ENCODE measurements at places on chromosomes 6 and 20. TPM values are rescaled to one million over a fixed set of nuclear protein-coding genes. Genes with fewer than 3 reads are reported as not detected.

TCF21 gene
- total RNA-seq: not detected

DNA sequence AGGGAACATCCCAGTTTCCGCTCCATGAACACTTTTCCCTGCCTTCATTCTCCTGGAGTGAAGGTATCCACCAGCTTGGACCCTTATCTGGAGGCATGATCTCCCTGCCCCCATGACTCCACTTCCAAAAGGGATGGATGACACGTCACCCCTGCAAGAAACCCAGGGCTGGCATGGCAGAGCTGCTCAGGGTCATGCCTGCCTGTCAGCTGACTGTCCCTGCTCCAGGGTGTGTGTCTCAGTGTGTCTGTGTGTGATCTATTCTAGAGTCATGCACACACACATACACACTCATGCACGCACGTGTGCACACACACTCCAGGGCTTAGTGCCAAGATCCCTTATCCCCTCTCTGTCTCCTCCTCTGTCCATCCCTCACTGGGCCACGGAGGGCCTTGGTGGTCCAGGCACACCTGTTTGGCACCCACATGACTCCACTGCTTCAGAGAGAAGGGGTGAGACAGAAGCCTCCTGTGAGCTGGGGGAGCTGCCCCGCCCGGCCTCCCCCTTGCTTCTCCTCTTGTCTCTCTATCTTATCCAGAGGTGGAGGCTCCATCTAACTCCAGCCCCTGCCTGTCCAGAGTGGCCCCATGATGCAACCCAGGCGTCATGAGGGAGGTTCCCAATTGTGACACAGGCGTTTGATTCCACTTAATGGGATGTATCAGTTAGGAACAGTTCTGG is 290.9 kb downstream of the CDC5L start:
- H3K27ac ChIP-seq: no peak overlapping the region
- H3K27me3 ChIP-seq: no peaks in the 10 kb centered on the region
- no peak overlapping the region for H3K4me3 ChIP-seq

- peak overlapping the region; percentile 42 for H3K27ac ChIP-seq
- H3K36me3 ChIP-seq: no peaks in the 10 kb centered on the region
Measured at GRCh38 chr6:17280138-17280537, 1.0 kb upstream of the RBM24 start.

DNA sequence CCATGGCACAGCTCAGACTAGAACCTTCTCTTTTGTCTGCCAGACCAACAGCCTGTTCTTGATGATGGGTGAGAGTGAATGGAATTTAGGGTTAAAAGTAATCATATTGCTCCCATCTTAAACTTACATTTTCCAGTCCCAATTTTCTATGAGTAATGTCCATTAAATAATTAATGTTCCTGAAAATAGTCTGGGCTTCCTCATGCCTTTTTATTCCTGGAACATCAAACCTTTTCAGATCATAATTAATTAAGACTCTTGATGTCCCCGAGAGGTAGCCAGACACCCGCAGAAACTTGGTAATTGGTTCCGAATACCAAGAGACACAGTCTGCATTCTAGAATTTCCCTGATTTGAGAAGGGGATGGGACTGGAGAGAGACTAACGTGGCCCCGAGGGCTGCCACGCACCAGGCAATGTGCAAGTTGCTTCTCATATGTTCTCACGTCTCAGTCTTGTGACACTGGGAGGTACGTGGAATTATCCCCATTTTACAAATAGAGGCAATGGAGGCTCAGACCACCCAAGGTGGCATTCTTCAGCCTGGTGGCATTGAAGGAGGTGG is 78.6 kb upstream of the TOX2 start:
- no peaks in the 10 kb centered on the region for H3K36me3 ChIP-seq
- H3K27ac ChIP-seq: no peak overlapping the region
- H3K4me3 ChIP-seq: no peak overlapping the region
- H3K4me1 ChIP-seq: no peaks in the 10 kb centered on the region
- no peak for DNase-seq
- no peaks in the 10 kb centered on the region for H3K27me3 ChIP-seq

DNA sequence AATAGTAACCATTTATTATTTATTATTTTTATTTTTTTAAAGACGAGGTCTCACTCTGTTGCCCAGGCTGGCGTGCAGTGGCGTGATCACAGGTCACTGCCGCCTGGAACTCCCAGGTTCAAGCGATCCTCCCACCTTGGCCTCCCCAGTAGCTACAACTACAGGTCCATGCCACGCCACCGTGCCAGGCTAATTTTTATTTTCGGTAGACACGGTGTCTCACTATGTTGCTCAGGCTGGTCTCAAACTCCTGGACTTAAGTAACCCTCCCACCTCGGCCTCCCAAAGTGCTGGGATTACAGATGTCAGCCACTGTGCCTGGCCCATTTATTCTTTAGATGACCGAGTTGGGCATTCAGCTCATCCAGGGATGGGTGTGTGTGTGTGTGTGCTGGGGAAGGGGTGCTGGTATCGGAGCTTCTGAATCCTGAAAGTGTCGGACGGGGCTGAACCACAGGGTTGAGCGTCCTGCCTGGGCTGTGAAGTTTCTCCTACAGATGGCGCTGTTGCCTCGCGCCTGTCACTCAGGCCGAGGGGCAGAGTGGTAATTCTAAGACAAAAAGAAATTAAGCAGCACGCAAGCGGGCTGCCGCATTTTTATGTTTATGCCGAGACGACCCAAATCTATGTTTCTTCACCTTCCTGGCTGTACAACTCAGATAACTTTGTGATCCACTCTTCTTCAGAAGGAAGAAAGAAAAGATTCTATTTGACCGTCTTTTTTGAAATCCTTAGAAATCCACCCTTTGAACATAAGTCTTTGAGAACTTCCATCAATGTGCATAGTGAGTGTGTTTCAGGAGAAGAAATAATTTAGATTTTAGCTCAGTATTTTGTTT is 252.8 kb downstream of the CDH26 start:
- no peak overlapping the region for H3K4me3 ChIP-seq
- no peaks in the 10 kb centered on the region for H3K36me3 ChIP-seq
- H3K27ac ChIP-seq: no peak overlapping the region
- DNase-seq: no peak
- no peaks in the 10 kb centered on the region for H3K4me1 ChIP-seq
- H3K27me3 ChIP-seq: no peaks in the 10 kb centered on the region

DNA sequence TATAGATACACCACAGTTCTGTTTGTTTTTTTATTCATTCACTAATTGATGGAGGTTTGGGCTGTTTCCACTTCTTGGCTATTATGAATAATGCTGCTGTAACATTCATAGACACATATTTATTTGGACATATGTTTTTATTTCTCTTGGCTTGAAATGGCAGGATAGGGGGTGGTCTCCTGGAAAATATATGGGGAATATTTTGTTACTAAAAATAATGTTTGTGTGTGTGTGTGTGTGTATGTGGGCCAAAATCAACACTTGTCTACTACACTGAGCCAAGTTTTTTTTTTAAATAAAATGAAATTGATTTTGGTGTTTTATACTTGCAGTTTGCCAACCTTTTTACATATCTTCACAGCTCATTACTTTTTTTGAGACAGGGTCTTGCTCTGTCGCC is 264.4 kb upstream of the SULF2 start:
- H3K4me1 ChIP-seq: no peaks in the 10 kb centered on the region
- H3K27ac ChIP-seq: no peak overlapping the region
- no peak overlapping the region for H3K4me3 ChIP-seq

GRCh38 chr6:36682328-36683144 is 4.0 kb downstream of the CDKN1A start:
- H3K4me1 ChIP-seq: peaks cover 34% of the 10 kb centered on the region
- DNase-seq: no peak
- peaks cover 52% of the 10 kb centered on the region for H3K36me3 ChIP-seq
- no peaks in the 10 kb centered on the region for H3K27me3 ChIP-seq
- H3K27ac ChIP-seq: peak overlapping the region; percentile 61
